ENCODE measurements at places on chromosomes 16 and 17.

- no peak for DNase-seq
These were observed 66.1 kb downstream of the PLD6 start for GRCh38 chr17:17139972-17140589.

DNA sequence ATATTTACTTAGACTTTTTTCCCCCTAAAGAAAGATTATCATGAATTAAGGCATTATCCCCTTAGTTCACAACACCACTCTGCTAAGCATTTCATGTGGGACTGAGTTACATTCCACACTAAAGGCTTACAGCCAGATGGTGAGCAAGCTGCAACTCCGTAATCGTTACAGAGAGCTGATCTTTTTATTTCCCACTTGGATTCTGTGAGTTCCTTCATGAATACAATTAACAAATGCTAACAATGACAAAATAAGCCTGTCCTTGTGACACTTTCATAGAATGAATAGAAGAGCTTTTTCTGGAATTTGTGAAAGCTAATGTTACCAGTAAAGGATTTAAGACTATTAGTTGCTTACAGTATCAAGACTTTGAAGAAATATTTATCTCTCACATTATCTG is 8.7 kb downstream of the OGFOD1 start:
- no peak for DNase-seq

GRCh38 chr17:69954241-69954925 is 120.6 kb upstream of the KCNJ16 start:
- DNase-seq: no peak

DNA sequence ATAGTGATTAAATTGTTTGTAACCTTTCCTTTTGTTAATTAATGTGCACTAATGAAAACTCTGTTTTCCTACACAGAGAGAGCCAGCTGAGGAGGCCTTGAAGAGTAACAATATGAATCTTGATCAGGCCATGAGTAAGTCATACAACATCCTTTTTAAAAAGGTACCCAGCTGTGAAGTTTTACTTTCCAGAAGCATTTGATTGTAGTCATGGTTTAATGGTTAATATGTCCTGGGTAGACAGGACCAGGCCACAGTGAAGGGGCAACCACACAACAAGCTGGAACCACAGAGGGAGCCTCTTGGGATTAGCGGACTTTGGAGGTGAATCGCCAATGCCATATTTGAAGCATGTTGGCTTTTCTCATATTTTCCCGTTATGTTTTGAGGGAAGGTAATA is 55.6 kb downstream of the TMC6 start:
- no peak for DNase-seq

DNA sequence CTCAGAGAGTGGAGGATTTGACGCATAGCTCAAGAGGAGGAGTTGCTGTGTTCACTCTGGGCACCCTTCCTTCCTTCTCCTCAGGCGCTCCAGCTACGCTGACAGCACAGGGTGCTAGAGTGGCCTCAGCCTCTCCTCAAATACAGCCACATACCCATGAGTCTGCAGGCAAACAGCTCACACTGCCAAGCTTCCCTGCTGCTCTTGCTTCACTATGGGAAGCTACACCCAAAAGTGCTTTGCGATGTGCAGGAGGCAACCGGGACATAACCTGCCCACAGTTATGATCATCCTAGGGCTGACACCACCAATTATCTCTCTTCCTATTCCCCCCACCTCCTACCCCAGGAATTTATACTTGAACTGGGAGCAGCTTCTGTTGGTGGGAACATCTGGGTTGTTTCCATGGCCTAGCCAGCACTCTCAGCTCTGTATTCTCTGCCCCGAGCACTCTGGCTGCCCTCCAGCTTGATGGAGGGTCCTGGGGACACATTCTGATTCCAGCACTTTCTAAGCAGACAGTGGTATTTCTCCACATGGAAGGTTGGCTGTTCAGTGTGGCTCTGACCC is 40.3 kb upstream of the SREBF1 start:
- no peak for DNase-seq

DNA sequence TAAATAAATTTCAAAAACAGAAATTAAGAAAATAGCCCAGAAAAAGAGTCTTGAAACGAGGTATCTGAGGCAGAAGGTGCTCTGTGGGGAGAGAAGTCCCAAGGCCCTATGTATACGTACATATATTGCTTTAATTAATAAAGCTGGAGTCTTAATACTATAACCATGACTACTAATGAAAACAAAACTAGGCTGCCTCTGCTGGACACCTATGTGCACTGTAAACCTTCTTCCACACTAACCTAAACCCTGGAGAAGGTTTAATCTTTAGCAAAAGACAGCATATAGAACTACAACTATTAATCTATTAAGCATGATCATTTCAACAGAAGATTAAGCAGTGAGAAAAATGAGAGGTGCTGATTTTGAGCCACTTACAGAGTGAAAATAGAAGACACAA is 153.9 kb upstream of the C17orf78 start:
- DNase-seq: no peak

GRCh38 chr17:78645421-78646295 is 68.5 kb upstream of the DNAH17 start:
- peak; percentile 77 for DNase-seq

DNA sequence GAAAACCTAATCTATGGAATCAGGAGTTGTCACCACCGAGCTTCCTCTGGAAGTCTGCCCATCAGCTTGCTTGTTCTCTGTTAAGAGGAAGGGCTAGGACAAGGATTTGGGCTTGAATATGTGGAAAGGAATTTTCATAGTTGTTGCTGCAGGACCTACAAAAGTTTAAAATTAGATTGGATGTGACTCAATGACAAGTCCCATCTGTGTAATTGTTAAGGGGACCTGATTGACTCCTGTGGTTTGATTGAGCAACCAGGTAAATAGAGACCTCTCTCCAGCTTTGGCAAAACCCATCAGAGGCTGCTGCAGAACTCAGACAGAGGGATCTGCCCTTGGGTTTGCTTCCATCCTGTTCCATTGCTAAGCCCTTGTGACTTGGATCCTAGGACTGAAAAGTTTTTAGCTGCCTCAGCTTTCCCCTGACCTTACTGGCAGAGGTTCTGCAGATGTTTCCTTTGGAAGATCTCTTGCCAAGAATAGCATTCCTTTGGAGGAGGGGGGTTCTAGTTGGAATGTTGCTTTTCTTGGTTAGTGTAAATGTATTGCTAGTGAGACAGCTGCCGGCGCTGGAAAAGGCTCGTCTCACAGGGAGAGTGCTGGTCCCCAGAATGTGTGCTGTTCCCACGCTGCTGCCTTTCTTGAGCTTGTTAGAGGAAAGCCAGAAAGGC is 50.0 kb downstream of the SF3B3 start:
- DNase-seq: no peak

DNA sequence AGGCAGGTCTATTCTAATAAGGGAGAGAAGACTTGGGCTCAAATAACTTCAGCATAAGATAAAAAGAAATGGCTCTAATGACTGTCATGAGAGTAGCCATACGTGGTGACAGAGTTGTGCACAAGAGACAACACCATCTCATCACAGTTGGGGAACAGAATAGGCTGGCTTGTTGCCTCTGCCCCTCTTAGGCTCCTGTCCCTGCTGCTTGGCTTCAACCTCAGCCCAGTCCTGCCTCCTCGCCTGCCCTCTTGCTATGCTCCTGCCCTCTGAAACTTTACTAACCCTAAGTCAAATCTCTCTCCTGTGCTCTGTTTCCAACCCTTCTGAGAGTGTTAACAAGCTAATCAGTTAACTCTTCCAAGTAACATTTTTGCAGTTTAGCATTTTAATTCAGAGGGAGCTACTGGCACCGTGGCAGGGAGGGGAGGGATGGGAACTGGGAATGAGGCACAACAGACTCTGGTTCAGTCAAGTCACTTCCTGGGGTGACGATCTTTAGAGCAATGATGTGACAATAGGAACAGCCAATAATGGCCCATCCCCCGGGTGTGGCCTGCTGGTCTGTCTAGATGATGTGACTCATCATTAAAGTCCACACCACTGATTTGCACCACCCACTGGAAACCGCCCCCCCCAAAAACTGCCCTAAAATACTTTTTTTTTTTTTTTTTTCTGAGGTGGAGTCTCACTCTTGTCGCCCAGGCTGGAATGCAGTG is 35.5 kb downstream of the DNAH17 start:
- DNase-seq: peak; percentile 81

DNA sequence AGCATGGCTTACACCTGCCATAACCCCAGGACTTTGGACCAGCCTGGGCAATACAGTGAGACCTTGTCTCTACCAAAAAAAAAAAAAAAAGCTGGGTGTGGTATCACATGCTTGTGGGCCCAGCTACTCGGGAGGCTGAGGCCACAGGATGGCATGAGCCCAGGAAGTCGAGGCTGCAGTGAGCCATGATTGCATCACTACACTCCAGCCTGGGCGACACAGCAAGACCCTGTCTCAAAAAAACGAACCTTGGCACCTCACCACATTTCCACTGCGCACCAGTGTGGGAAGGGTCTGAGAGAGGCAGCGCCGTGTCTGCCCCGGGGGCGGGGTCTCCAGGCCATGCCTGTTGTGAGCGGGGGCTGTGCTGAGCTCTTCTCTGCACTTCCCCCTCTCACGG is 6.3 kb downstream of the ACSF3 start:
- no peak for DNase-seq

DNA sequence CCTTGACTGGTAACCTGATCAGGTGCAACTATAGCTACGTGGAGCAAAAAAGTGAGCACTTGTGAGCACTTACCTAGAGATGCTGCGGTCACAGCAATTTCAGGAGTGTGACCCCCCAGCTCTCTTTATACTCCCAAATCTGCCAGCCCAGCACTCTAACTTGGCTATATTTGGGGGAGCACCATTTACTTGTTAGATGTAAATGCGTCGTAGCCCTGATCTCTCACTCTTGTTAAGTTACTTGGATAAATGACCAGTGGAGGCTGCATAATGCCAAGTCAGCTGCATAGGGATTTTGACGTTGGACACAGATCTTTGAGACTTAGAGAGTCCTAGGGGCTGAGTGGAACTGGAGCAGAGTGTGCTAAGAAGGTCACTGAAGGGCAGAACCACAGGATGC is at the start of gene MYH13:
MYH13 (minus strand) TSS at position 101 of the 400 bp plus-strand sequence. CDS start 8,476 bp downstream, outside the sequence.
- no peak for DNase-seq

DNA sequence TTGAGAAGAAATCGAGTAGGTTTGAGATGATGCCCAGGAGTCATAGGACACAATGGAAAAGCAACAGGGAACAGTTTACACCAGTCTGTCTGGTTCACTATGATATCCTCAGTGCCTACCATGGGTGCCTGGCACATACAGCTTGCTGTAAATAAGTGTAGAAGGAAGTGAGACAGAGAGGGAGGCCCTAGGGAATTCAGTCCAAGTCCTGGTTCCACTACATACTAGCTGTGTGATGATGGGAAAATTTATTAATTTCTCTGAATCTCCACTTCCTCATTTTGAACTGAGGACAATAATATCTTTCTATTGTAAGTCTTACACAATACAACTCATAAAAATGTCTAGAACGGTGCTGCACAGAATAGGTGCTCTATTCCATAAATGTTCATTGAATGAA is 53.3 kb upstream of the LYRM9 start:
- no peak for DNase-seq

GRCh38 chr17:16352667-16353316 is 477 bp downstream of the CENPV start:
- DNase-seq: peak; percentile 42

DNA sequence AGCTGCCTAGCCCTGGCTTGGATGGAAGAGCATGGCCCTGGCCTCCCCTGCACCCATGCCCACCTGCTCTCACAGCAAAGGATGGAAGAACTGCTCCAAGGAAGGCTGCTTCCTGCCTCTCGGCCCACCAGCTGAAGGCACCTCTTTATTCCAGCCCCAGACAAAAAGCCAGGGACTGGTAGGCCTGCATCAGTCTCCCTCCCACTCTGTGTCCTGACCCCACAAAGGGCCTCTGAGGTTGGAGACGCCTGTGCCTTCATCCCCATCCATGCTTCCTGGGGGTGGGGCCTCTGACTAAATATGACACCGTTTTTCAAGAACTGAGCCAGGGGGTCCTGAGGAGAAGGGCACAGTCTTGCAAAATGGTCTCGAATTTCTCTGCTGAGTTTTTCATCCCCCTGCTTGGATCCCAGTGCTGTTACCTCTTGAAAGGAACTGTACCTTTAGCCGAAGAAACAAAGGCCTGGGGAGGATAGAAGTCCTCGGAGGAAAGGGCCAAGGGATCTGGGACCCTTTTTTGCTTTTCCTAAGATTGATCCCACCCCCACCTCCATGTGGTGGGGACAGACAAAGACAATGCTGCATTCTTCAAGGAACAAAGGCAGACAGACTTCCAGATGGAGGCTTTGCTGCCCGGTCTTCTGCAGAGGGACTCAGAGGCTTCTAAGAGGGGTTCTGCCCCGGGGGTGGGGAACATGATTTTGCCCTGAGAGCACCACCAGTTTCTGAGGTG is 5.2 kb downstream of the C17orf50 start:
- no peak for DNase-seq

- peak; percentile 20 for DNase-seq
These were observed 155.3 kb downstream of the AIPL1 start for GRCh38 chr17:6279659-6280058.

- peak; percentile 17 for DNase-seq
These were observed 2.1 kb downstream of the MPO start for GRCh38 chr17:58278661-58279015.

DNA sequence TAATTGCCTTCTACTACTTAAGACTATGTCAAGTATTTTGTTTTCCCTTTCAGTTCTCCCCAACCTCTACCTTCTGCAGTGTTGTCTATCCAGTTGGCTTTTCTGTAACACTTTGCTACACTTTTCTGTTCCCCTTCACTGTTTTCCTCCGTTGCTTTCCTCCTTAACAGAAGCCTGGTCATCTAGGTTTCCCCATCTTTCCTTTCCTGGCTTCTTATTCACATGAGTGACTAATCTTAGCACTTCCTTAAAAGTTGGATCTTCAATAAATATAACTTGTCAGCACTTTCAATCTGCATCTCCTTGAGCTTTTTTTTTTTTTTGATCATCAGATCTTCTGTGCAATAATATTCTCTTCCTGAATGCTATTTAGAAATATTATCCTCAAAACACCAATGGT is 2.8 kb upstream of the SLFN11 start:
- DNase-seq: no peak

- peak; percentile 86 for DNase-seq
These were observed 3.9 kb upstream of the NLRC5 start for GRCh38 chr16:56985288-56985961.

DNA sequence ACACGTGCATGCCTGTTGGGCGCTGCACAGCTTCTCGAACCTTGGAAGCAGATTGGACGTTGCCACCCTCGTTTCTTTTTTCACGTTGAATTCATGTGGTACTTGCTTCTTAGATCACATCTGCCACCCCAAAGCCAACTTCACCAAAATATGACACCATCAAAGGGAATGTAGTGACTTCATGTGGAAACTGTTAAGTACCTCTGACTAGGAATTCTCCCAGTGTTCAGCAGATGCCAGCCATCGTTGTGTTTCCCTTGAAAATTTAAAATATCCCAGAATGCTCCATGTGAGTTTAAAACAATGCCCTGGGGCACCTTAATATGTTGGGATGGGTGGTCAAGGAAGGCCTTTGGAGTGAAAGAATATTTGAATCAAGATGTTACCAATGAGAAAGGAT is 22.6 kb upstream of the FAM20A start:
- DNase-seq: no peak

DNA sequence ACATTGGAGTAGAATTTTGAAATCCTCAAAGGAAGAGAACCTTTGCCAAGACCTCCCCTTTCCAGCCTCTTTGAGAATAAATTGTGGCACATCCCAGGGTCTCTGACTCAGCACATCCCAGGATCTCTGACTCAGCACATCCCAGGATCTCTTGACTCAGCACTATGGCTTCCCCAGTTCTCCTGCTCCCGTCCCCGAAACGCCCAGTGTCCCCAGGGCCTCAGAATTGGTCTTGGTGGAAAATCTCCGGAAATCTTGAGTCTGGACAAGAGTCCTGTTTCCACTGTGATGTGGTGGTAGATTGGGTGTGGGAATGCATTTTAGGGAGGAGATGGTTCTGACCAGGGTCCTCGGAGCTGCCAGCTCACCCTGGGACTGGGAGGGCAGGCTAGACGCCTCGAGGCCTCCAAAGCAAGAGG is 19.2 kb downstream of the PLXDC1 start:
- peak; percentile 73 for DNase-seq

GRCh38 chr17:38590988-38591758 is 14.6 kb downstream of the SRCIN1 start:
- no peak for DNase-seq

Measured in urothelium cell line (cell line).